ENCODE measurements at places on chromosomes 6 and 20. TPM values are rescaled to one million over a fixed set of nuclear protein-coding genes. Genes with fewer than 3 reads are reported as not detected.

DNA sequence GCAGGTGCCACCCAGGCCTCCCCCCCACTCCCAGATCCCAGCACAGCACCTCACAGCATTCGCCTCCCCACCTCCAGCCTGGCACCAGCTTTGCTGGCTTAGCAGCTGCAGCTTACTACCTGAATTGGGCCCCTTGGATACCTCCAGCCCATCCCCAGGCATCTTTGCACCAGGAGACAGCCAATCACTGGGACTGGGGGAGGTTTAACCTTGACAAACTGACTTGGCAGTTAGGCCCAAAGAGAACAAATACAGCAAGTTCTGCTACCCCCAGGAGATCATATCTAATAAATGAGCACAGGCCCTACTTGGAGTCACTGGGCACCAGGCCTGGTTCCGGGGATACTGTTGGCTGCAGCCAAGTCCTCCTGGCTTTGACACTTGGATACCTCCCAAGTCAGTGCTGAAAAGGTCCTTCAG lies 8.8 kb downstream of the PDRG1 start:
- ATAC-seq: no peak

ELOVL2 gene
- total RNA-seq: 6.8 TPM

GRCh38 chr6:26322645-26323482 lies 42.1 kb upstream of the BTN3A2 start:
- ATAC-seq: peak; percentile 84

- no peak for ATAC-seq
These were observed 42.2 kb downstream of the DTNBP1 start for GRCh38 chr6:15620611-15621010.

DNA sequence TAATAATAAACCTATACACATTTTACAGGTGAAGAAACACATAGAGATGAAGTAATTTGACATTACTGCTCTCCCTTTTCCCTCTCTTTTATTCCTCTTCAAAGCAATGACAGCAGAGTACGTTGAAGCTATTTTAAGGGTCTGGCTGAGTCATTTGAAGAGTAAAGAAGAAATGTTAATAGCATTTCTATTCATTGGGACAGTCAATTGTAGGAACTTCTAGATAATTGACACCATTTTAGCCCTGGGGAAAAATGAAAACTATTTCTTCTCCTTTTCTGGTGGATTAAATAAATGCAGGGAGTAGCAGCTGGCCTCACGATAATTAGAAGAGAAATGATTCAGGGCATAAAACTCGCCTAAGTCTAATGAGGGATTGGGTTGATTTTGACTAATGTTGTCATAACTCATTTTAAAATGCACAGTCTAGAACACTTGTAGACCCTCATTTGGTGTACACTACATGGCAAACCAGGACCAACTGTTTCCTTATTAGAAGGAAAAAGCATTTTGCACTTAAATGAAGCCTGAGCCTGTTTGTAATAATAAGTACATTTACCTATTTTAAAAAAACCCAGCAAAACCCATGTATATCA lies 48.1 kb downstream of the RIPOR2 start:
- peak; percentile 2 for ATAC-seq

DNA sequence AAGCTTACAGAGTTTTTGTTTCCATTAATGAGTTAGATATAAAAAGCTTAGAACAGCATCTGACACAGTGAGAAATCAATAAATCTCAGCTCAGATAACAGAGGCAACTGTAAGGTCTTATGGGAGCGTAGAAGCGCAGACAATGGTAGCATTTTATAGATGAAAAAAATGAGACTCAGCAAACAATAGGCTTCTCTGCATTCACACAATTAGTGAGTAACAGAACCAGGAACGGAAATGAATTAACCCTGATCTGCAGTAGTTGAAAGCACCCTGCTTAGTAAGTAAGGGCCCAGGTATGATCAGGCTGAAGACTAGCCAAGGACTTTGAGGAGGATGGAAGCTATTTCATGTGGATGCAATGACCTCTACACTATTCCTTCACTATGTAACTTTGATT lies 147.2 kb upstream of the EYA4 start:
- peak; percentile 33 for ATAC-seq

DNA sequence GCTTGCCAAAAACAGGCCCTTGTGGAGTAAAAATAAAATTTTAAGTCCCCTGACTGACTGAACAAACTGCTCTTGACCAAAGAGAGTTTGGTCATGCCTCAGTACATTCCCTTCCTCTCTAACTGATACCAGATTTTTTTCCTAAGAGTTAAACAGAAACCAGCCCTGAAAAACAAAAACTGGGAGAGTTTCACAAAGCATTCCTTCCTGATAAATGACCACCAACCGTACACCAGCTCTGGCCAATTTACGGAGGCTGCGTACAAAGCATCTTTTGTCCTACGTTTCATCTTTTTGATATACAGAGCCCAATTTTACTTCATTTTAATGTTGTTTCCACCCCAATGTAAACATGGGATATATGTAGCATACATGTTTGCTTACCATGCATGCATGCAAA lies 477.4 kb upstream of the HTR1E start:
- no peak for ATAC-seq

DNA sequence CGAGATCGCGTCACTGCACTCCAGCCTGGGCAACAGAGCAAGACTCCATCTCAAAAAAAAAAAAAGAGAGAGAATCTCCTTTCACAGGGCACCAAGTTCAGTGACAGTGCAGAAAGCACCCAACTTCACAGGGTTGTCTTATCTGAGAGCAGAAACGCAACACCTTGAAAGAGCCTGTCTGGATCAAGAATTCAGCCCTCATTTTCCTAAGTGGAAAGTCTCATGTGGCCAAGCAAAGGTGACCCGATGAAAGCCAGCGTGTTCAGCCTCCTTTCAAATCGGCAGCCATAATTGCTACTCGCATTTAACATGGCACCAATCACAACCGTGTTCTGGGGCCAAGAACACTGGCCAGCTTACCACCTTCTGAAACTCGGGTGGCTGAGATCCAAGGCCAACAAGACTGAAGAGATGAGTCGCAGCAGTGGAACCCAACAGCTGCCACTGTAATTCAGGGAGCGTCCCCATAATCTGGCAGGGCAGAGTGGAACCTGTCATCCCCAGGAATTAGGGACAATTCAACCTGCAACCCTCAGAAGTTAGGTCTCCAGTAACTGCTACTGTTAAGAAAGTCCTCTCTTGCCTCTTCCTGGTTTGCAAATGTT lies 536.7 kb upstream of the JARID2 start:
- no peak for ATAC-seq

- peak; percentile 41 for ATAC-seq
These were observed 159.3 kb upstream of the TNFAIP3 start for GRCh38 chr6:137707590-137708360.

TRAPPC3L gene
- 0.18 TPM for total RNA-seq

GRCh38 chr20:21230686-21231085 lies 72.4 kb upstream of the XRN2 start:
- no peak for ATAC-seq

GRCh38 chr6:14283600-14284235 lies 166.1 kb downstream of the CD83 start:
- ATAC-seq: peak; percentile 29

DNA sequence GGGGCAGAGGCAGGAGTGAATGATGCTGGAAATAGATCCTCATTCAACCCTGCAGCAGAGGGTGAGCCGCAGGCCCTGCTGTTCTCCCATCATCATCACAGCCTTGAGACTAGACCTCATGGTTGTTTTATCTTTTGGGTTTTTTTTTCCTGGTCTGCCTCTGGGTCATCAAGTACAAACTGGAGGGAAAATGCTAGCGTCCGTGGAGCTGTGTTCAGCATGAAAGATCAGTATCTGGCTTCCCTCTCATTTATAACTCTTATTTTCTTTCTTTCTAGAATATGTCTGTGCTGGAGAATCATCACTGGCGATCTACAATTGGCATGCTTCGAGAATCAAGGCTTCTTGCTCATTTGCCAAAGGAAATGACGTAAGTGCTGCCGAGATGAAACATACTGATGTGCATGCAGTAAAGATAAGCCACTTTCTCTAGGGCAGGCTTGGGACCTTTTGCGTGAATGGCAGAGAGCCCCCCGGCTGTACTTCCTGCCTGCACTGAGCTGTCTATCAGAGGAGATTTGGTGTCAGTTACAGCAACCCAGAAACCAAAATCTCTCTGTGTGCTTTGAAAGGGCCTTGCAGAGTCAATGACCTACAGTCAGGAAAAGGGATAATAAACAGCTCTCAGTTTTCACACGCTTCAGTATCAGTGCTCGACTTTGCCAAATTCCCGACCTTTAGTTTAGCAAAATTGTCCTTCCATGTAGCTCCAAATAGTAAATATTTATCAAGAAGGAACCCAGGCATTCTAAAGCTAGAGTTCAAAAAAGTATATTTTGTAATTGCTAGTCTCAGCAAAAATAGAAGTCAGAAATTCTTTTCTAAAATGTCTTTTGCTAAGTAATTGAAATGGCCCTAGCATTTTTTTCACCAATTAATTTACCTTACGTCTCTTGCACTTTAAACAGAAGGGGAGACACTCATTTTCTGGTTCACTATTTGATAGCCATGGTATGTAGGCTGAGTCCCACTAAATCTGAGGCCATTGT lies 76.3 kb downstream of the MTFR2 start:
- ATAC-seq: no peak

DNA sequence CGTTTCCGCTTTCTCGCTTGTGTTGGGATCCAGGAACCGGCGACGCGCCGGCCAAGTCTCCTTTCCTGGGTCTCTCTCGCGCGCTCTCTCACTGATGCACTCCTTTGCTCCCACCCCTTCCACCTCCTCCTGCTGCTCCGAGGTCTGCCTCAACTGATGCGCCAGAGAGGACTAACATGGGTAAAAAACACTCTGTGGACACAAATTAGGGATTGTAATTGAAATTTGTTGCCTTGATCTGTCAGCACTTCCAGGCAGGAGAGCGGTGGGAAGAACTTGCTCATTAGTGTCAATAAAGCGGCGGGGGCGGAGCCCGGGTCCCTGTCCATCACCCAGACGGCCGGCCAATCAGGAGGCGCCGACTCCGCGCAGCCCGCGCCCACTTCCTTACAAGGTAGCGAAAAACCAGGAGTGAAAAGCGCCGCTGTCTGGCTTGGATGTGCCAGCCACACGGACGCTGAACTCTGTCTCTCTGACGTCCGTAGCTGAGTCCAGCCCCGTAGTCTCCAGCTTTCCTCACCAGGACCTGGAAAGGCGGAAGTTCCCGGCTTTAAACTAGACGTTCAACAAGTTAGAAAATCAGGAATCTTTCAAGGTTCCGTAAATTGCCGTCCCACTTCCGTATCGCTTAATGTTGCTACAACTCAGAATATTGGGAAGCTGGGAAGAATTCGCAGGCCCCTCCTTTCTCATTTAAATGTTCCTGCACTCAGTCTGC lies at the start of gene TBX18:
TSS of gene TBX18 (minus strand) at position 267 of the 718 bp plus-strand sequence. CDS start 417 bp downstream, outside the sequence.
- ATAC-seq: peak; percentile 94

DNA sequence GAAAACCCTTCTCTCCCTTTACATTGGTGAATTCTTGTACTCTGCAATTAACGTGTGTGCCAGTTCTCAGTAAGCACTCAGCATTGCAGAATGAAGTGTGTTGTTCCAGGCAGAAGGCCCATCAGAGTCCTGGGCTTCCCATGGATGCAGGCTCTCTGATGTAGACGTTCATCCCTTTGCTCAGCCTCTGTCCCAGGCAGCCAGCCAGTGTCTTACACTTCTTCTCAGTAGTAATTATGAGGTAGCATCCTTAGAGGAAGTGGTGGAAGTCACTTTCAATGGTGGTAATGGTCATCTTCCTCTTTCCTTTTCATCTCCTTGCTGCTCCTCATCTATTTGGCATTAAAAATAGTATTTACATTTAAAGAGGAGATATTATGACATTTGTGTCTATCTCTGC lies 66.7 kb upstream of the FYN start:
- no peak for ATAC-seq

GRCh38 chr20:16599257-16599656 lies 26.0 kb upstream of the KIF16B start:
- ATAC-seq: no peak

CLPSL2 gene
- not detected for total RNA-seq

GRCh38 chr20:48606841-48607543 lies 220.8 kb downstream of the PREX1 start:
- no peak for ATAC-seq

- ATAC-seq: peak; percentile 95
These were observed 90.5 kb downstream of the SOD2 start for GRCh38 chr6:159602431-159603041.

DNA sequence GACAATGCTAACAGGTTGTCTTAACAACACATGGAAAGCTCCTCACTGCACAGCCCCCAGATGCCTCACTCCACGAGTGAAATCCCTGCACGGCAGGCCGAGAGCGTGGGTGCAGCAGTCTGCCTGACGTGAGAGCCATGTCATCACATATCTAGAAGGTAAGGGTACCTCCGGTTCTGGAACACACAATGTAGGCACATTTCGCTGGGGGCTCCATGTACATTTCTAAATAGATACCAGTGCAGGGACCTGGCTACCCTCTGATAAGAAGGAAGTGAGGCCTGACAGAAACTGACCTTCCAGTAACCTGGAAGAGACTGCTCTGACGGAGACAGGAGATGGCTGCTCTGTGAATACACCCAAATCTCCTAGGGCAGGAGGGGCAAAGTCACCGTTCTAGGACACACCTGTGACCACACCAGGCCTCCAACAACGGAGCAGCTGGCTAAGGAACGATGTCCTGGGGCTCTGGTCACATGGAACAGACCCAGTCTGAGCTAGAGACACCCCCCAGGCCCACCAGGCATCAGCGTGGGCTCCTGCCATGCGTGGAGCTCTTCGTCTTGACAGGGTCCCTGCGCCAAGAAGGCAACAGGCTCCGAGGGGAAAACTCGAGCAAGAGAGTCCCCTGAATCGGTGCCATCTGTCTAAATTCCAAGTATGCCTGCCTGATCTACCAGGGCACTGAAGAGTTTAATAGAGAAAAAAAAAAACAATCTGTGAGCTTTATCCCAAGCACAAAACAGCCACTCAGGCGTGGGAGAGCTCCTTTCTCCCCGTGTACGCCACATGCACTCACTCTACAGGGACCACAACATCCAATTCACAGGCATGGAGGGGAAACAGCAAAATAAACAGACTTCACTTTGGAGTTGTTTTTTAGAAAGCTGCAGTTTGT lies 27.5 kb downstream of the RNASET2 start:
- no peak for ATAC-seq

NQO2 gene
- 16.4 TPM for total RNA-seq

DNA sequence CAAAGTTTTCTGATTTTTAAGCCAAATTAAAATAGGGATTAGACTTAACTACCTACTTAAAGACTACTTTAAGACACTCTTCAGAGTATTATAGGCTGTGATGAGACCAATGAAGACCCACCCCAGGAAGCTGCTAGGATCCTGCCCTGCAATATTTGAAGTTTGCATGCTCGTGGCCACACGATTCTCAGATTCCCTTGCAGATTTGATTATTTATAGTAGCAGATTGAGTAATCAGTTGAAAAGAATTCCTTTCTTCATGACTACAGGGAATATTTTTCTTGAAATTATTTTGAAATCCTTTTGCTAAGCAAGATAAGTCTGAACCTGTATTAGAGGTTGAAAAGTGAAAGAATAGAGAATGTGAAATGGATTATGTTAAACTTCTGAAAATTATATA lies 122.3 kb downstream of the B3GAT2 start:
- ATAC-seq: no peak

DNA sequence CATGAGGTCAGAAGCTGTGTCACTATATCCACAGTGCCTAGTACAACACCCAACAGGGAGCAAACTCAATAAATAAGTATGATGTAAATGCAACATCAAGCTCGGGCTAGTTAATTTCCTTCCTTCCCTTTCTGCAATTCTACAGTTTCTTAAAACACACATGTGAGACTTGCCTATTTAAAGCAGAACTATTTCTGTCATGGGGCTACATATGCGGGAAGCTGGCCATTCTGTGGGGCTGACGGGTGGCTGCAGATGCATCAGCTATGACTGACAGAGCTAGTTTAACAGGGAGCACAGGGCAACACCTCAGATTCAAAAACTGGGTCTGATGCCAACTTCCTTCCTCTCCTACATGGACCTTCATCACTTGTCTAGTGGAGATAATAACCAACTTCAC lies 118.1 kb upstream of the ENPP5 start:
- ATAC-seq: no peak

- no peak for ATAC-seq
These were observed 196.9 kb downstream of the PRL start for GRCh38 chr6:22099923-22100322.
